ENCODE measurements at places on chromosomes 3 and 15.

DNA sequence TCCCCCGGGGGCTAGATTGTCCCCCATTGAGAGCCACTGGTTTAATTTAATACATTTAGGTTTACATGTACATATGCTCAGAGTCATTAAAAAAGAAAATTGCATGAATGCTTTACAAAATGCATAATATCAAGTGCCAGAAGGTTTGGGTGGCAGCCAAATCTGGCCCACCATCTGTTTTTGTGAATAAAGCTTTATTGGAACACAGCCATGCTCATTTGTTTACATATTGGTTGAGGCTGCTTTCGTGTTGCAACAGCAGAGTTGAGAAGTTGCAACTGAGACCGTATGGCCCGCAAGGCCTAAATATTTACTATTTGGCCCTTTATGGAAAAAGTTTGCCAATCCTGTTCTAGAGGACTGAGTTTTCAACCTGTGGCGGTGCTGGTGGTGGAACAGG lies 32.1 kb upstream of the RGMA start:
- no peak for DNase-seq

DNA sequence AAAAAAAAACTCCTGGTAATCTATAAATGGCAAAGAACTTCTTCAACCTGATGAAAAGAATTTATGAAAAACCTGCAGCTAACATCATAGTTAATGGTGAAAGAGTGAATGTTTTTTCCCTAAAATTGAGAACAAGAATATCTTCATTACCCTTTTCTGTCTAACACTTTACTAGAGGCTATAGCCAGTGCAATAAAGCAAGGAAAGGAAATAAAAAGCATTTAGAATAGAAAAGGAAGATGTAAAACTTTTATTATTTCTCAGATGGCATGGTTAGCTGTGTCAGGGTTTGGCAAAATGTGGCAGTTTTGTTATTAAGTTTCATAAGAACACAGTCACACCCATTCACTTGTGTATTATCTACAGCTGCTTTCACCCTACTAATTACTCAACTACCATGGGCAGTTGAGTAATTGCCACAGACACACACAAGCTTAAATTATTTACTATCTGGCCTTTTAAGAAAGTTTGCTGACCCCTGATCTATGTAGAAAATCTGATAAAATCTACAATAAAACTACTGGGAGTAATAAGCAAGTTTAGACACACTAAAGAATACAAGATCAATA lies 465.1 kb downstream of the MAGI1 start:
- DNase-seq: no peak

DNA sequence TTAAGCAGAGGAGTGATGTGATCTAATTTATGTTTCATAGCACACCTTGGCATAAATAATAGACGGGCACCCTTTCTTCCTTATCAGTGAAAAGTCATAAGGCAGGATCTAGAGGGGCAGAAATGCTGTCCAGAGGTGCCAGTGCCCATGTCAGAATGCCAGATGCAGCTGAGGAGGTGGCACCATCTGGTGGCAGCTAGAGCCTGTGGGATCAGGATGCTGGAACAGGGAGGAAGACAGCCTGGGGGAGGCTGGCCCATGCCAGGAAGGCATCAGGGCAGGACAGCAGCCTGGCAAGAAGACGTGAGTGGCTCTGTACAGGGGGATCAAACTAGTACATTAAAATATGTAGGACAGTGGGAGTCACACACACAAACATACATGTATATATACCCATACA lies 16.5 kb downstream of the MYH15 start:
- DNase-seq: no peak

GRCh38 chr15:27244047-27244446 lies 273.1 kb downstream of the GABRG3 start:
- DNase-seq: no peak

- no peak for DNase-seq
Observed at GRCh38 chr3:120339362-120339761, 9.8 kb downstream of the LRRC58 start.

GRCh38 chr15:58362262-58362922 lies 69.4 kb upstream of the LIPC start:
- no peak for DNase-seq

DNA sequence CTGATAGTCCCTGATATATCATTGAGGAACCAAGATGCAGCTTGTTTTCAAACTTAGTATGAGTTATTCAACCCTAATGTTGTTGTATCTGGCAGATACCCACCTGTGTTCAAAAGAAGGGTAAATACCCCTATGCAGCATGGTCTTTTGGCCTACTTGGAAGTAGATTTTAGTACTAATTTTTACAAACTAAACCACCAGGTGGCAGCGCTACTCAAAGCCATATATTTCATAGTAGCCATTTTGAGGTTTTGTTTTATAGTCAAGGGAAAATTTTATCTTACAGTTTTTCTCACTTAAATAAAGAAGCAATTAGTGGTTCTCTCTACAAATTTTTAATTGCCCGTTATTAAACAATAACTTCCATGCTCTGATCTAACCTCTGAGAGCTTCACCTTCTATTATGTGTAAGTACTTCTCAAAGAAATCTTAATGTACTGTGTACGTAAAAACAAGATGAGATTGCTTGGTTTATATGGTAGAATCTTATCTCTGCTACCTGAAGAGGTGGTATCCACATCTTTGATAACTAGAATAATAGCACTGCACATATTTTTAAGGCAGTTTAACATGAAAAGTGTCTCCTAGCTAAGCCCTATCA lies 31.5 kb upstream of the MLF1 start:
- no peak for DNase-seq

GRCh38 chr3:108100906-108101660 lies 10.3 kb upstream of the CD47 start:
- no peak for DNase-seq

DNA sequence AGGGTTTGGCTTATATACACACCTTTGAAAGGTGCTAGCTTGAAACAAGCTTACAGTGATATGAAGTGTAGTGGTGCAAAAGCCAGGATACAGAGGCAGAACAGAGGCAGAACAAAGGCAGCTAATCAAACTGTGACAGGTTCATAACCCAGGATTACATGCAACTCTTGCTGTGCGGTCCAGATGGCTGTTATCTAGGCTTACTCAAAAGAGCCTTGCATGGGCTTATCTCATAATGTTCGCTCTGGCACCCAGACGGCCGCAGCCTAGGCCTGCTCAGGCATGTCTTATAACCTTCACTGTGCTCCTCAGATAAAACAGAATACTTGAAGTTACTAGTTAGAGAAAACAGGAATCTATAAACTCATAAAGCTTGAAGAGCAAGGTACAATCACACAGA lies 22.8 kb upstream of the NOX5 start:
- DNase-seq: no peak

DNA sequence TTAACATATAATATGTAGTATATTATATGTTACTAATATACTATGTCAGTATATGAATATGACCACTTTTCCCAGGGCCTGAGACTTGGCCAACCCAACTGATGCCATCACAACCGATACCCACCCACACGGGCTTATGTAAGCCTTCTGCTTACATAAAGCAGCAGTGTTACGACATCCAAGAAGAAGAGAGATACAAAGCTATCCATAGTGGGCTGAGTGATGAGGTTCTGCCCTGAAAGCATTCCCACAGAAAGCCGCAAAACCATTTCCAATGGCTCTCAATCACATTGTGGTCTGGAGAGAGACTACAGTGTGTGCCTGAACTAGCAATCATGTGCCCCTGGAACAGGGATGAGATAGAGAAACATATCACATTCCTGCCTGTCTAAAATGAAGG lies 177.9 kb downstream of the PLOD2 start:
- no peak for DNase-seq

- no peak for DNase-seq
Observed at GRCh38 chr15:76983590-76984375, 11.1 kb upstream of the PSTPIP1 start.

- no peak for DNase-seq
Observed at GRCh38 chr3:105542282-105543019, 175.7 kb downstream of the ALCAM start.

DNA sequence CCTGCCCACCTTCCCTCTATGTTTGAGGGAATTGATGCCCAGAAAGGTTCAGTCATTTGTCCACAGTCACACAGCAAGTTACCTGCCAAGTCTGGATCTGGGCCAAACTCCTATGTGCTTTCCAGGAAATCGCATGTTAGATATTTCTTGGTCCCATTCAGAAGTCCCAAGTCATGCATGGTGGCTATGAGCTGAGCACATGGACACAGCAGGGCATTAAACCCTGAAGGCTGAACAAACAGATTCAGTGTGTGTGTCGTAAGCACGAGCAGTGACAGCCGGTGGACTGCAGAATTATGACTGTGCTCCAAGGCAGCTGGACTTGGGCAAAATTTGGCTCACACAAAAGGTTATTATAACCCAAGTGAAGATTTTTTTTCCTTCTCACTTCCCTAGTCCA lies 11.4 kb upstream of the SLC6A6 start:
- DNase-seq: no peak

DNA sequence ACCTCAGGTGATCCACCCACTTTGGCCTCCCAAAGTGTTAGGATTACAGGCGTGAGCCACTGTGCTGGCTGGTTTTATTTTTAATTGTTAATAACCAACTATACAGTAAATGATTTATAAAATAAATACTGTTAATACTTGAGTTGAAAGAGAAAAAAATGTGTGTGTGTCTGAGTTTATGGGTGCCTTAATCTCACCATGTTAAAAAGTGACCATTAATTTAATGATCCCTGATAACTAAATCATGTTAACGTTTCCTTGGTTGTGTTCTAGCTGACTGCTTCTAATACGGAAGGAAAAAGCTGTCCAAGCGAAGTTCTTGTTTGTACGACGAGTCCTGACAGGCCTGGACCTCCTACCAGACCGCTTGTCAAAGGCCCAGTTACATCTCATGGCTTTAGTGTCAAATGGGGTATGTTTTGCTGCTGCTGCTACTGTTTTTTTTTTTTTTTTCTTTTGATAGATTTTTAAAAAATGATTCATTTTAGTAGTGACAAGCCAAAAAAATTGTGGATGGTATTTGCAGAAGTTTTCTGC lies 113.5 kb downstream of the GHSR start:
- no peak for DNase-seq

GRCh38 chr15:43370310-43370974 lies 401 bp downstream of the ZSCAN29 start:
- DNase-seq: no peak

GRCh38 chr3:135165260-135165659 lies 370.2 kb downstream of the EPHB1 start:
- no peak for DNase-seq

DNA sequence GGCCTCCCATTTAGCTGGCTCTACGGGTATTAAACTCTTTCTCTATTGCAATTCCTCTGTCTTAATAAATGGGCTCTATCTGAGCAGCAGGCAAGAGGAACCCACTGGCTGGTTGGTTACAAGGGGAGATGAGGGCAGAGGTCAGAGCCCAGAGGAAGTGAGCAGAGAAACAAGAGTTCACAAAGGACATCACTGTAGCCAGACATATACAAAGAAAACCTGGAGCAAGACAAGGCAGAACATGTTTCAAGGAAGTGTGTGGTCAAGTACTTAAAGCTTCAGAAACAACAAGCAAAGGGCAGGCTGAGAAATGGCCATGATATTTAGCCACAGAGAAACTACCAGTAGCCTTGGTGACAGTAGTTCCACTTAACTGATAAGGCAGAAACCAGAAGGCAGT lies 24.3 kb downstream of the SUSD5 start:
- DNase-seq: no peak

DNA sequence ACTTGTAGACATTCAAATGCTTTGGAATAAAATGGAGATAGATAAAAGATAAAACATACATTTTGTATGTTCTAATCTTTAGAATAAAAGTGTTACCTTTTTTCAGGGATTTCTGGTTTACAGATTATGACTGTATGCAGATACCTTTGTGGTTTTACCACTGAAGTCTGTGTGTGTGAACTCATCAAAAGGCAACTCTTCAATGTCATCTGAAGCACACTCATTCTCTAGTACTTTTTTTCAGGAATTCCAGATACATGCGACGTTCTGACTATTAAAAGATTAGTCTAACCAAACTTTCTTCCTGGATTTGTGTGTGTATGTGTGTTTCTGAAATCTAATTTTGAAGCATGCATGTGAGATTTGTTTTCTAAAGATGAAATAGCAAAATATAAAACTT lies 188.6 kb downstream of the NLGN1 start:
- DNase-seq: no peak

- no peak for DNase-seq
Observed at GRCh38 chr15:79171320-79172031, 80.9 kb upstream of the RASGRF1 start.

DNA sequence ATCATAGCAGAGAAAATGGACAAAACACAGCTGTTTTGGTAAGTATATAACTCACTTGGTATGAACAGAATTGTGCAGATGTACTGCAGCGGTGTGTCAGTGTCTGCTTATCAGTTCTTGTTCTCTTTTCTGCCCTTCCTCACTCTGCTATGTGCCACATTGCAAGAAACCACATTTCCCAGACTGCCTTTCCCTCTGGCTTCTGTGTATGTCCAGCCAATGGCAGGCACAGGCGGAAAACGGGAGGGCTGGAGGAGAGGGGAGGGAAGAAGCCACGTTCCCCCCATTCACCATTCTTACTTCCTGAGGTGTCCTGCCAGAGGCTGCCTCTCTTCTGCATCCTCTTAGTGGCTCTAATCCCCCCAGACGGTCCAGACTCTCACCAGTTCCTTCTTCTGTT lies 15.4 kb downstream of the HHLA2 start:
- DNase-seq: no peak

GRCh38 chr15:34793901-34794300 lies 1.4 kb downstream of the ACTC1 start:
- DNase-seq: no peak

DNA sequence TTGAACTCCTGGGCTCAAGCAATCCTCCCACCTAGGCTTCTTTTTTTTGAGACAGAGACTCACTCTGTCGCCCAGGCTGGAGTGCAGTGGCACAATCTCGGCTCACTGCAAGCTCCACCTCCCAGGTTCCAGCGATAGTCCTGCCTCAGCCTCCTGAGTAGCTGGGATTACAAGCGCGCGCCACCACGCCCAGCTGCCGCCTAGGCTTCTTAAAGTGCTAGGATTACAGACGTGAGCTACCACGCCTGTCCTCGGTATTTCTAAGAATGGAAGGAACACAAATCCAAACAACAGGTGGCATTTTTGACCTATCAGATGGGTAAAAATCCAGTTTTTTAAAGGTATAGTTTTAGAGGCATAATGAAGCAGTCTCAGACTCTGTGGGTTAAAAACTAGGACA lies 113.8 kb downstream of the ANP32A start:
- no peak for DNase-seq

- no peak for DNase-seq
Observed at GRCh38 chr15:83061680-83062079, 5.4 kb downstream of the BTBD1 start.

- no peak for DNase-seq
Observed at GRCh38 chr3:197883541-197883940, 66.4 kb upstream of the RPL35A start.

DNA sequence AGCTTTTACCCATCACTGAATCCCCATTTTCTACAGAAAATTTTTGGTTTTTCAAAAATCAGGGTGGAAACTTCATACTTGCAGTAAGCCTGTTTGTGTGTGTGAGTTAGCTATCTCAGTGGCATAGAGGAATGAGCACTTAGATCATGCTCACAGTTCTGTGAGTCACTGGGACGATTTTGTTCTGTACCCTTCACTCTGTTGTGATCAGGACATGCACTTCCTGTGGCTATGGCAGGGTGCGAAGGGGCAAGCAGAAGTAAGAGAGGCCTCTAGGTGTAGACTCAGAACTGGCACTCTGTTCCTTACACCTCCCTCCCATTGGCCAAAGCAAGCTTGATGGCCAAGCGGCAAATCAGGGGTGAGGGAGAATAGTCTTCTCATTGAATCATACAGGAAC lies 11.6 kb downstream of the NIPA2 start:
- DNase-seq: no peak

- DNase-seq: no peak
Observed at GRCh38 chr3:25355998-25356397, 72.1 kb upstream of the RARB start.

GRCh38 chr3:52225452-52226228 lies at the start of gene TLR9:
Gene TLR9 (minus strand): TSS chr3:52225645. CDS start chr3:52225529, 116 bp downstream.
- DNase-seq: no peak
